ENCODE measurements at places on chromosomes 1 and 21.

- DNase-seq: no peak
Measured at GRCh38 chr1:29805896-29806160, 569.5 kb downstream of the PTPRU start.

DNA sequence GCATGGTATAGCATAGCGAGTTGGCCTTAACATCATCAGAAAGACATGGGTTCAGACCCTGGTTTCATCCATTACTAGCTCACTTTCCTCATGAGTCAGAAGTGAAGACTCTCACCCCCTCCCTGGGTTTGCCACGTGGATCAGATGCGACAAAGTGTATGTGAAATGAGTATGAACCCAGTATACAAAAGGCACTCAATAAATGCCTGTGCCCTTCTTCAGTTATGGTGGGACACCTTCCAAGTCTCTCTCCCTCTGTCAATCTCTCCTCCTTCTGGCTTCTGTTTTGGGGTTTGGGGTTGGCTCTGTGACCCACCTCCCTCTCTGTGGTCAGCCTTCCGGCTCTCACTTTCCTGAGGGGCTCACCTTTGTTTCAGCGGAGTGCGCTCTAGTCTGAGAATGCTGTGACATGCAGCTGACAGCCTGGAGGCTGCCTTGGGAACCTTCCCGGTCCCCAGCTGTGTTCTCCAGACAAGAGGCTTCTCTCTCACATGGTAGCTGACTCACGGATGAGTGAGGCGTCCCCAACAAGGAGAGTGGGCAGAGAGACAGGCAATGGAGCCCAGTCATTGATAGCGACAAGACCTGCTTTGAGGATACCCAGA is 155.0 kb upstream of the EDN2 start:
- DNase-seq: no peak

DNA sequence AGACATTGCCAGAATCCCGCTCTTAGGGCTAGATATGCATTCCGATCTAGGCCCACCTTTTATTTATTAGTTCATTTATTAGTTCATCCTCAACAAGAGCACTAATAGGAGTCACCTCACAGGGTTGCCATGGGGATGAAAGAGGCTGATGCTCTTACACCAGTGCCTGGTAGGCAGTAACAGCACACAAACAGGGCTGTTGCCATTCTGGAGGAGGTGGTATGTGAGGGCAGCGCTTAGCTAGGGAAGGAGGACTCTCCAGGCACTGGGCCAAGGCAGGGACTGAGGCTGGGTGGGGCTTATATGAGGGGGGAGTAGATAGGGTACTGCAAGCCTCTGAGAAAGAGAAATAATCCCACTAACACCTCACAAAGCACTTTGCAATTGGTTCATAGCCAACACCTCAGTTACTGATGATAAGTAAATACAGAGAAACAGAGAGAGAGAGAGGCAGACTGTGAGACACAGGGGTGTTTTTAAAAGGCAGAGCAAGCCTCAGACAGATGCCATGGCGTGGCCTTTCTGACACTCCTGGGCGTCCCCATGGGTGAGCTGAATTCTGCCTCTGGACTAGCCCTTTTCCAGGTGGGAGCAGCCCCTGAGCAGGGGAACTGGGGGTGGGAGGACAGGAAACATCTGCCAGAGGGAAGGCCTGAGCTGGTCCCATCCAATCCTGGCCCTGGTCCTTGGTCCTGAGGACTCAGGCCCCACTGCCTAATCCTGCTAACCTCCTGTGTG is 5.9 kb downstream of the FCGR2A start:
- DNase-seq: no peak

DNA sequence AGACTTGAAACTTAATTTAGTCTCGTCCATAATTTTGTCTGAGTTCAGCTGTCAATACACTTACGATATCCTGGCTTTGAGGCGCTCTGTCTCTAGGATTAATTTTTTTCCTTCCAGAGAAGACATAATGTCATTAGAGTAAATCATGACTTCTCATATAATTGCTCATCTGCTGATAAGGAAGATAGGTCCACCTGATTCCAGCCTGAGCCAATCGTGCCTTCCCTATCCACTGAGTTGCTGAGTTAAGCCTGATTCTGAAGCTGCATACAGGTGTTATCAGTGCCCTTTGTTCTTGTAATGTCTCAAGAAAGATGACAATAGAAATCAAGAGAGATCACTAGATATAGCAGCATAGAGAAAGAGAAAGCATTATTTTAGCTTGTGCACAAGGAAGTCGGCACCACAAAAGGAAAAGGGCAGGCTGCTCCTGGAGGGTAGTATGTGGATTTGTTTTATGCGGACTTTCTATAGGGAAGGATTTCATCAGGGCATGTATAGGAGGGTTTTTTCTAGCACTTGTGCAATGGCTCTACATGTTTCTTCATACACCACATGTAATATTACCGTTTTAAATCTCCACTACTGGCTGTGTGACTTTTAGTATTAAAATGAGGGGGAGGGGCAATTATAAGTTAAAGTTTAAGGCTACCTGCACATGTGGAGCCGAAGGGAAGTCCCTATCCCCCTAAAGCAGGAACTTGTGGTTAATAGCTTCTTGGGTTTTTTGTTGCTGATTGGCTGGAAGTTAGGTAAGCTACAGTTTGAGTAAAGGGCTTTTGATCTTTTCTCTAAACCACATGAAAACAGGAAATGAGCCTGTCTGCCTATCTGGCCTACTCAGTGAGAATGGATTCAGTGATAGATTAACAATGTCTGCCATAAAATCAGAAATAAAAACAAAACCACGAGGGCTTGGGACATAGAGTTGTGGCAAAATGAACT is 133.4 kb downstream of the PLPPR5 start:
- DNase-seq: no peak

- DNase-seq: no peak
Measured at GRCh38 chr1:56877973-56878372, 23.4 kb downstream of the C8A start.

- DNase-seq: no peak
Measured at GRCh38 chr1:236654957-236655356, 31.3 kb upstream of the ACTN2 start.

GRCh38 chr1:98575955-98576354 is 85.6 kb upstream of the SNX7 start:
- DNase-seq: no peak

- no peak for DNase-seq
Measured at GRCh38 chr1:93042187-93043056, 36.7 kb upstream of the MTF2 start.

DNA sequence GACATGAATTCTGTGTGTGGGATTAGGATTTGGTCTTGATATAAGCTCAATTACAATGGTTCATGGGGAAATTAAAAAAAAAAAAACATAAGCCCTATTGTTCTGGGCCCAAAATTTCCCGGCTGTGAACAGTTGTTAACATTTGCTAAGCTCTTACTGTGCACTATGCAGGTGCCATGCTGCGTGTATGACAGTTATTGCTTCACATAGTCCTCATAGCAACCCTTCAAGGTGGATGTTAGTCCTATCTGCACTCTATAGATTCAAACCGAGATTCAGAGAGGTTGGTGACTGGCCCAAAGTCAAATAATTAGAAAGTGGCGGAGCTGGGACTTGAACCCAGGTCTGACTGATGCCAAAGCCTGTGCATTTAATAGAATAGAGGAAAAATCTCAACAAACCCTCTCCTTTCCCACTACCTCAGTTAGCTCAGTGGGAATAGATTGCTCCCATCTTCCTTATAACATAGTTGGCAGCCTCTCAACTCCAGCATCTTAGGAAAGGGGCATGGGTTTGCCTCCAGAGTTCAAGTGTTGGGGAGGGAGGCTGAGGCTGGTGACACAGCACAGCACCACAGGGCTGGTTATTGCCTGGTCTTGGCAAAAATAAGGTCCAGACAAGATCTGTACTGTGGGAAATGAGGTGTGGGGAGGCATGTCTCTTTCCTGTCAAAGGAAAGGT is 55.0 kb upstream of the GCLM start:
- no peak for DNase-seq

Data from NCI-H345 (cell line).